ENCODE measurements at places on chromosomes 1 and 21.

- DNase-seq: no peak
Observed at GRCh38 chr1:206674745-206675175, 9.9 kb upstream of the MAPKAPK2 start.

- DNase-seq: no peak
Observed at GRCh38 chr1:234554698-234555311, 55.2 kb downstream of the IRF2BP2 start.

DNA sequence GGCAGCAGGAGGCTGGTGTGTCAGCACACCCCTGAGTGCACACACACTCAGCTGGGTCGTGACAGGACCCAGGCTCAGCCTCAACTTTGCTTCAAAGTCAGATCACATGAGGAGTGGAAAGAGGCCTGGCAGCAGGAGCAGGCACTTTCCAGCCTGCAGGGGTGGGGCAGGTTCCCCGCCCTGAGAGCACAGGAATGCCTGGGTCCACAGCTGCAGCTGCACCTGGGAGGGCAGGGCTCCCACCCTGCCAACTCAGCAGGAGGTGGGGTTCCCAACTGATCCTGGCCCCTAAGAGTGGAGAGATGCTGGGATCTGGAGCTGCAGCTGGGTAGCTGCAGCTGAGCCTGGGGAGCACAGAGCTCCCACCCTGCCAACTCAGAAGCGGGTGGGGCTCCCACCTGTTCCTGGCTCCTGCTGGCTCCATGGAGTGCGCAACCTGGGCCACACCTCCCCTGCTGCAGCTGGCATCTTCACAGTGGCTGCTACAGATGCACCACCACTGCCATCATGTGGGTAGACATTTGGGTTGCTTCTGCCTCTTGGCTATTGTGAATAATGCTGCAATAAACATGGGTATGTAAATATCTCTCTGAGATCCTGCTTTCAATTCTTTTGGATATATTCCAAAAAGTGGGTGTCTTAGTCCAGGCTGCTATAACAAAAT lies 415.4 kb downstream of the TTLL7 start:
- no peak for DNase-seq

- no peak for DNase-seq
Observed at GRCh38 chr1:156488566-156489165, 11.9 kb downstream of the MEF2D start.

GRCh38 chr1:39685071-39685470 lies 6.2 kb downstream of the HPCAL4 start:
- DNase-seq: no peak

DNA sequence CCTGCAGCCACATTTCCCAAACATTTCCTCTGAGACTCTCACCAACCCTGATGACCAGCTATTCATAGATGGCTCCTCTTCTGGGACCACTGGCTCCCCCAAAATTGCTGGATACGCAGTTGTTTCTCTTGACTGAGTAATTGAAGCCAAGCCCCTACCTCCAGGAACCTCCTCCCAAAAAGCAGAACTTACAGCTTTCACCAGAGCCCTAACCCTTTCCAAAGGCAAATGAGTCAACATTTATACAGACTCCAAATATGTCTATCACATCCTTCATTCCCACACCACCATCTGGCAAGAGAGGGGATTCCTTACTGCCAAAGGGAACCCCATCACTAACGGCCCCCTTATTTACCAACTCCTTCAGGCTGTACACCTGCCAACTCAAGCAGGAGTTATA lies 20.3 kb upstream of the CA6 start:
- DNase-seq: no peak

DNA sequence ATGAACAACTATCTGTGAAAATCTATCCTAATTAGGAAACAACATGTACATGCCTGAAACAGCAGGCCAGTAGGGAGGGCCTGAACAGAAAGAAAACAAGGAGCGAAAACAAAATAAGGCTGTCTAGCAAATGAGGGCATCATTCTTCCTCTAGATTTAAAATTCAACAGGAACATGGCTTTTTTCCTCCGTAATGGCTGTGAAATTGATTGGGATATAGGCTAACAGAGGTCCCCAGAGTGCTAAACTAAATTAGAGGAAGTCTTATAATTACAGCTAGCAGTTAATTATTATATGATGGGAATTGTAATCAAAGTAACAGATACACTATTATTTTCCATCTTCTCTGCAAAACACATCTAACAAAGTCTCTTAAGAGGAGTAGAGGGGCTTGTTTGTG lies 51.7 kb upstream of the TIAM1 start:
- no peak for DNase-seq

DNA sequence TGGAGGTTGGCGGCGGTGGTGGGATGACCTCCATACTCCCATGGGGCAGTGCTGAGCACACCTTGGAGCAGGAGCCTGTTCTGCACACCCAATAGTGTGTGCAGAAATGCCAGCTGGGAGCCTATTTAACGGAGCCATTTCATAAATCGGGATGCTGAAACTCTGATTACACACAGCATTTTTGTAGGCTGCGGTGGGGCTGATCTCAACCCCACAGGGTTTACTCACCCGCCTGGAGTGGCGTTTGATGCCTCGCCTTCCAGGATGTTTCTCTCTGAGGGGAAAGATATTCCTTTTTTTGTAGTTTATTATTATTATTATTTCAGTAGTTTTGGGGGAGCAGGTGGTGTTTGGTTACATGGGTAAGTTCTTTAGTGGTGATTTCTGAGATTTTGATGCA lies 82.6 kb upstream of the WDR26 start:
- DNase-seq: no peak

GRCh38 chr21:17979763-17980162 lies 160.6 kb upstream of the C21orf91 start:
- DNase-seq: no peak

DNA sequence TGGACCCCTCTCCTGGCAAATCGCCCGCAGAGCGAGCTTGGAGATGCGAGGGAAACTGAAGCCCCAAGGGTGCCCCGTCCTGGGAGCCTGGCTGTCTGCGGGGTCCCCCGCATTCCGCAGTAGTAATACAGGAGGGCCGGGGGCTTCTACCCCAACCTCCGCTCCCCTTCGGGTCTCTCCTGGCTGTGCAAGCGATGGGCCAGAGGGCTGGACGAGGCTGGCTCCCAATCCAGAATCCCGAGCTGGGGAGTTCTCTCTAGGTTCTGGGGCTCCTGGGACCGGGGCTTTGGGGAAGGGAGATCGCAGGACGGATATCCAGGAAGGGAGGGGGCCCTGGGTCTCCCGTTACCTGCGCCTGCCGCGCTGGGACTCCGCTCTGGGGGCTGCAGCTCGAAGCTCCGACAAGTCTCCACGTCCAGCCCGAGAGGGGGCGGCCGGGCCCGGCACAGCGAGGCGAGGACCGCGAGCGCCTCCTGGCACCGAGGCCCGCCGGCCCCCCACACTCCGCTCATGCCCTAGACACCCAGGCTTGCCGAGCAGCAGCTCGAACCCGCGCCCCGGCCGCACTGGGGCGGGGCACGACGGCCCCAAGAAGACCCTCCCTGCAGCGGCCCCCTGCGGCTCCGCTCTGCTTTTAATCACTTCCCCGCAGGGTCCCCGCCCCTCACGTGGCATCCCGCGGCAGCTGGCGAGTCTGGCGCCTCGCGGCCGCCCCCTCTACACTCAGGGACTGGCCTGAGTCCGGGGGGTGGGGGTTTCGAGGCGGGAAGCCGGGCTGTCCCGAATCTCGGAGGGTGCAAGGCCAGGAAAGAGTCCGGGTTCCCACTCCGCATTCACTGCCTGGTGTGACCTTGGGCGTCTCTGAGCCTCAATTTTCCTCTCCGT lies at the start of gene SYT6:
TSS of gene SYT6 (minus strand) at position 609 of the 885 bp plus-strand sequence. CDS start at position 512, 97 bp downstream.
- no peak for DNase-seq

GRCh38 chr1:154682254-154682653 lies 74.3 kb upstream of the ADAR start:
- no peak for DNase-seq
